ENCODE measurements at places on chromosomes 7 and 10. TPM values are rescaled to one million over a fixed set of nuclear protein-coding genes. Genes with fewer than 3 reads are reported as not detected.

Gene DEPP1
- 11.9 TPM for polyA plus RNA-seq

Gene NKX1-2
- not detected for polyA plus RNA-seq

Gene VWA2
- 0.07 TPM for polyA plus RNA-seq

Gene SFTPA2
- polyA plus RNA-seq, result not detected

Gene NAMPT
- 29.9 TPM for polyA plus RNA-seq

Gene NPTX2
- polyA plus RNA-seq, result 1.5 TPM

Gene SRRM3
- polyA plus RNA-seq, result 0.48 TPM

Gene FAM171A1
- 13.2 TPM for polyA plus RNA-seq

Gene RBP3
- not detected for polyA plus RNA-seq

Gene PDE1C
- polyA plus RNA-seq, result 19.6 TPM

Gene CHN2
- not detected for polyA plus RNA-seq

Gene OGDHL
- 0.16 TPM for polyA plus RNA-seq

Gene GIMAP5
- polyA plus RNA-seq, result not detected

Gene SLC26A3
- polyA plus RNA-seq, result not detected

Gene NXPH1
- not detected for polyA plus RNA-seq

Gene EPO
- not detected for polyA plus RNA-seq

Gene UTF1
- not detected for polyA plus RNA-seq

Gene PLA2G12B
- polyA plus RNA-seq, result not detected

Gene GIMAP1
- not detected for polyA plus RNA-seq

Gene PUS7
- polyA plus RNA-seq, result 5.2 TPM

Gene HECW1
- polyA plus RNA-seq, result 2.1 TPM

Gene OPN1SW
- polyA plus RNA-seq, result not detected

Gene SLC26A4
- polyA plus RNA-seq, result 0.12 TPM

Gene CYP3A7
- not detected for polyA plus RNA-seq

Gene CAMK2B
- polyA plus RNA-seq, result 0.05 TPM

Gene GPR146
- polyA plus RNA-seq, result 4.5 TPM

Gene OR13A1
- polyA plus RNA-seq, result not detected

Gene CTNNA3
- not detected for polyA plus RNA-seq

Gene CCDC3
- 0.02 TPM for polyA plus RNA-seq

Gene ELN
- 419 TPM for polyA plus RNA-seq

Gene FXYD4
- not detected for polyA plus RNA-seq

Gene HTR7
- 0.17 TPM for polyA plus RNA-seq

Gene TMED4
- 75.7 TPM for polyA plus RNA-seq

Gene SYCE1
- 0.94 TPM for polyA plus RNA-seq

Gene PTPRN2
- 0.31 TPM for polyA plus RNA-seq

Gene PSPH
- 76.2 TPM for polyA plus RNA-seq

Gene GIMAP7
- polyA plus RNA-seq, result not detected

Gene GPR15LG
- polyA plus RNA-seq, result not detected
